Epithelial cell of proximal tubule (primary cell): ENCODE measurements at places on chromosomes 16 and 17. TPM values are rescaled to one million over a fixed set of nuclear protein-coding genes. Genes with fewer than 3 reads are reported as not detected.

DNA sequence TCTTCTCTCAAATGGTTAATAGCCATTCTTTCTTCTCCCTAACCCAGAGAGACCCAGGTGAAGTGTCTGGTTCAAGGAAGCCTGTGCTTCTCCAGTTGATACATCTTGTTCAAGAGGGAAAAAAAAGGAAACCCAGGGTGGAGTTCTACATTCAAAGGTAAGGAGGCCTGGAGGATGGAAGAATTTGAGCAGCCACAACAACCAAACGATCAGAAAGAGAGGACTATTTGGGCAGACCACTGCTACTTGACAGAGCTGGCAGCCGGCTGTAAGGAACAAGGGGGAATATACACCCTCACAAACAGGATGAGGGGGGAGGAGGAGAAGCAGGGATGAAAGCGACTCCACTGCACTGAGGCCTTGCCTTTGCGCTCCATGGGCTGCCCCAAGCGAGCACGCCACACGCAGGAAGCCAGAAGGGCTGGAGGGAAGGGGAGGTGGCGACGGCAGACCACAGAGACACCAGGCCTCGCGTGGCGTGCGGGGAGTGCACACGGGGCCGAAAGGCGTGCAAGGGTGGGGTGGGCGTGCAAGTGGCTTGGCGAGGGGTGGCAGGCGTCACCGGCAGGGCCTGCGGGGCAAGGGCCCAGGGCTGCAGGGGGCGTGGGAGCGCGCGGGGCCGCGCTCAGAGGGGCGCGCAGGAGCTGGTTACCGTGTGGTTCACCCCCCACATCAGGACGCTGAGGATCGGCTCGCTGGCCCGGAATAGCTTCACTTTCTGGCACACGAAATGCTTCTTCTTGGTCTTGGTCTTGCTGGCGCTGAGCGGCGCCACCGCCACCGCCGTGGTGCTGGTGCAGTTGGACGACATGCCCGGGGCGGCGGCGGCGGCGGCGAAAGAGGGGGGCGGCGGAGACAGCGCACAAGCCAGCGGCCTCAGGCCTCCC is 499 bp downstream of the PIP4K2B start:
- no peak for DNase-seq

DNA sequence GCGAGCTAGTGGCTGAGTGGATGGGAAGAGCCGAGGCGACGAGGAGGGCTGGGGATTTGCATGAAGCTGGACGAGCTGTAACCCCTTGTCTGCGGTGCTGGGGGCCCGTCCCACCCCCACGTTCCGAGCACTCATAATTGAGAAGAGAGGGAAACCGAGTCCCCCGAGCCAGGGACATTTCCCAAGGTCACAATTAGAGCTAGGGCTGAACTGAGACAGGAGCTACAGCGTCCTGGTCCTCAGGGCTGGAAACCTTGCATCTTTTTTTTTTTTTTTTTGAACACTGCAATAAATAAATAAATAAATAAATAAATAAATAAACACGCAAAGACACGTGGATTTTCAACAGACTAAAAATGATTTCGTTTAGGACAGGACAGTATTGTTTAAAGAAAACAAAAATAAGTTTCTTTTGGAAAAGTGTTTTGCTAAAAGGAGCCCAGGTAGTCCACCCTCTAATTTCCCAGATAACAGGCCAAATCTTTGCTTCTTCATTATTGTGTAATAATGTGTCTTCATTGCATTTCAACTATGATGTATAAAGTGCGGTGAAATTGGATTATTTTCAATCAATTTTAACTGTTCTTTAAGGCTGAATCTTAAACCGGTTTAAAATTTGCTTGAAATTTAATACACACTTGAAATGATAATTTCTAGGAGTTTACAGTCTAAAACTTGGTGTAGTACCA is 992 bp downstream of the GDPD1 start:
- no peak for DNase-seq

GRCh38 chr17:47705536-47706530 is 11.9 kb downstream of the TBKBP1 start:
- DNase-seq, result no peak

DNA sequence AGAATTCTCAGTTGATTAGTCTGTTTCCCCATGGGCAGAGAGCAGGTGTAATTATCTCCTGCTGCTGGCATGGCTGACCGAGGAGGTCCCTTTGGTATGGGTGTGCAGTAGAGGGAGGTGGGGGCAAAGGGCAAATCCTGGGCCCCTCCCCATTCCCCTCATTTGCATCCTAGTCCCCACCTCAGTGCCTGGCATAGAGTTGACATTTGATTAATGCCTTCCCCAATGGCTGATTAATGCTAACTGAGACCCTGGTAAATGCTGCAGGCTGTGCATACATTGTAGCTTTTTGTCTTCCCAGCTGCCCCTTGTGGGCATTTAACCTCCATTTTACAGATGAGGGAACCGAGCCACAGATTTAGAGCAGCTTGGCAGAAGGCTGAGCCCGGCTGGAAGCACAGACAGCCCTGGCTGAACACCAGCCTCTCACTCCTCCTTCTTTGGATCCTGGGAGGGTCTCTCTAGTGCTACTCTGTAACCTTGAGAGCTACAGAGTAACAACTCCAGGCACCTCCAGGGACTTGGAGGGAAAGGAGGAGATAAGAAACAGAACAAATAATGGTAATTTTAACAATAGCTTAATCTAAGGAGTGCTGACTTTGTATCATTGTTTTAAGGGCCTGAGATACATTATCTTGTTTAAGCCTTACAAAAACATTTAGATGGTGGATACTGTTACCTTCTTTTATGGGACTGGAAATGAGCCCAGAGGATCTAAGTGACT is 5.1 kb downstream of the PLCG2 start:
- no peak for DNase-seq

GRCh38 chr17:82765371-82765770 is 13.5 kb downstream of the TBCD start:
- DNase-seq, result no peak

Gene OR2C1
- total RNA-seq, result not detected in 2 replicates

Gene CBX2
- 7.6 and 11.1 TPM in 2 replicates for total RNA-seq
